ENCODE measurements at places on chromosomes 4 and X.

GRCh38 chr4:47930971-47931804 lies 16.8 kb upstream of the NFXL1 start:
- no peak for DNase-seq

DNA sequence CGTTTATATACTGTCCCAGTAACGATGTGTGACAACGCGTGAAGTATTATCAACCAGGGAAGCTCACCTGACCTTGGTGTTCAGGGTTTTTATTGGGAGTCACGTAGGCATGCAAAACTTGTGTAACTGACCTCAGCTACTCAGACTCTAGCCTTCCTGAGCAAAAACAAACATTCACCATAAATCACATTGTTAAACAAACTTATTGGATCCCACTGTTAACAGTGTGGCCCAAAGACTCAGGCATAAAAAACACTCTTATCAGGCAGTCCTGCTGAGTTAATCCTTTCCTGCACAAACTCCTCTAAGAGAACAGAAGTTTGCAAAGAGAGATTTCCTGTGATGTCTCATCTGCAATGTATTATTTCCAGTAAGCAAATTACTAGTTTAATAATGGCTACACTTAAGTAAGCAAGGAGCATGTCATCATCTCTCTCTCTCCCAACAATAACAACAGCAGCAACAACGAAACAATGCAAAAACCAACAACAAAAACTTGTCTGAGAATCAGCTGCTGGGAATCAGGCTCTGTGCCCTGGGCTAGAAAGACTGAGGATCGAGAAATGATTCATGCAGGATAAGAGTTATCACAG lies 12.0 kb downstream of the GAGE1 start:
- DNase-seq: no peak

GRCh38 chr4:95263960-95264359 lies 284.8 kb downstream of the UNC5C start:
- no peak for DNase-seq

- no peak for DNase-seq
Measured at GRCh38 chr4:129346734-129347133, 250.8 kb downstream of the C4orf33 start.

GRCh38 chr4:83644677-83645659 lies 109.1 kb downstream of the GPAT3 start:
- DNase-seq: no peak

DNA sequence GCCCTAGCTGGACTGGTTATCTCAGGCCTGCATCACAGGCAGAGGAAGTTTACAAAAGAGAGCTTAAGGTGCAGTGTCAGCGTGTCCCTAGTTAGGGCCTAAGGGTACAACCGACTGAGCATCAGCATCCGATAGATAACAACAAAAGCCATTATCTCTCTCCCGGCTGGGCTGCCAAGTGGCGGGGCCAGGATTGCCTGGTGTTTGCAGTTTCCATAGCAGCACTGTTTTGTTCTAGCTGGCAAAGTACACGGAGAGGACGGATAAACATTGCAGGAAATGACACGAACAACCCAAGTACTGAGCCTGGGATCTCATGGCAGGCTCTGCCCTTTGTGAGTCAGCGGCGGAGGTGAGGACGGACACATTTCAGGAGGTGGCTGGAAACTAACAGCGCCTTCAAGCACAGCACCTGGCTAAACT lies 104.7 kb upstream of the NOCT start:
- no peak for DNase-seq

- DNase-seq: no peak
Measured at GRCh38 chr4:189177130-189177529, 763.5 kb upstream of the FRG1 start.

DNA sequence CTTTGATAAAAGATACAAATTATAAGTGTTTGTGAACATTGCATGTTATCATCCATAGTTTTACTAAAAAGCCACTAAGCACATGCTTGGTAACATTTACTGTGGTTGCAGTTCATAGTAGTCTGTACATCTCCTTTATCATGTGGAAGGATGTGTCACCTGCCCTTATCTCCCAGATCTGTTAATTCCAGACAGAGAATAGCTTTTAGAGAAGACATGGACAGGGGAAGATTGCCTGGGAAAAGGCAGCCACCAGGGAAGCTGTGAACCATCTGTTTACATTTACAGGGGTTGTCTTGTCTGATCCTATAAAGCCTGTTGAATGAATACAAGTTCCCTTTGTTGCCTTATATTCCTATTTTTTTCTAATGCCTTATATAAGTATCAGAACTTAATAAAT lies 396.0 kb downstream of the FAT4 start:
- no peak for DNase-seq

GRCh38 chr4:21134994-21135393 lies 434.7 kb downstream of the PACRGL start:
- DNase-seq: no peak

- no peak for DNase-seq
Measured at GRCh38 chr4:40918330-40918729, 168.6 kb downstream of the NSUN7 start.
